ENCODE measurements at places on chromosomes 3 and 15. TPM values are rescaled to one million over a fixed set of nuclear protein-coding genes. Genes with fewer than 3 reads are reported as not detected.
A peak's percentile ranks its signal among the peaks of the same experiment; 100 is the strongest.

CLDN16 gene
- not detected for total RNA-seq

DNA sequence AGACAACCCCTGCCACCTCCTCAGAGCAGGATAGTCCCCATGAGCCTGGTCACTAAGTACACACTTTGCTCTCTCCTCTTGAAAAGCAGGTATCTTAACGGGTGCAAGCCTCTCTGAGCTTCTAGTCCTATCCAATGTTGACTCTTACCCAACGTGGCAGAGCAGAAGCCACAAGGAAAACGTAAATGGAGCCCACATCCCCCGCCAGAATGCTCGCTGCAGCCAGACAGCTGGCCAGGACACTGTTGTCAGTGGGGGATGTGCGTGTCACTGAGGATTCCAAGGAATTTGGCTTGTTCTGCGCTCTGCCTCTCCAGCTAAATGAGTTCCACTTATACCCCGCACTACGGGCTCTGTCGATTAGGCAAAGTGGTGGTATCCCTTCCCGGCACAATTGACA, 67.8 kb upstream of the IGF1R start:
- no peak for DNase-seq

GRCh38 chr3:143581972-143582722, 266.1 kb downstream of the SLC9A9 start:
- no peak for DNase-seq

PLOD2 gene
- total RNA-seq: 8.1 TPM

DNA sequence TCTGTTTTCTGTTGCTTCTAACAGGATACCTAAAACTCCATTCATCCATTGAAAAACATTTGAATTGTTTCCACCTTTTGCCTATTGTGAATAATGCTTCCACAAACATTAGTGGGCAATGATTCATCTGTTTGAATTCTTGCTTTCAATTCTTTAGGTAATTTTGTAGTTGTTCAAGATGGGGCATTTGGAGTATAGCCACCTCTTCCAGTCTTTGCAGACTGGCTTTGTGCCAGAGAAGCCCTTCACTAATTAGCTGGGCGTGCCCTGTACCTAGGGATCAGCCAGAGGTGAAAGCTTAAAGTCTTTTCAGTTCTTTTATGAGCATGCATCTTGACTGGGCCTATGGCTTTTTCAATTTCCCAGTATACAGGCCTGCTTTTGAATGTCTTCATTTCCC, 10.9 kb downstream of the RTP1 start:
- no peak for DNase-seq

DNA sequence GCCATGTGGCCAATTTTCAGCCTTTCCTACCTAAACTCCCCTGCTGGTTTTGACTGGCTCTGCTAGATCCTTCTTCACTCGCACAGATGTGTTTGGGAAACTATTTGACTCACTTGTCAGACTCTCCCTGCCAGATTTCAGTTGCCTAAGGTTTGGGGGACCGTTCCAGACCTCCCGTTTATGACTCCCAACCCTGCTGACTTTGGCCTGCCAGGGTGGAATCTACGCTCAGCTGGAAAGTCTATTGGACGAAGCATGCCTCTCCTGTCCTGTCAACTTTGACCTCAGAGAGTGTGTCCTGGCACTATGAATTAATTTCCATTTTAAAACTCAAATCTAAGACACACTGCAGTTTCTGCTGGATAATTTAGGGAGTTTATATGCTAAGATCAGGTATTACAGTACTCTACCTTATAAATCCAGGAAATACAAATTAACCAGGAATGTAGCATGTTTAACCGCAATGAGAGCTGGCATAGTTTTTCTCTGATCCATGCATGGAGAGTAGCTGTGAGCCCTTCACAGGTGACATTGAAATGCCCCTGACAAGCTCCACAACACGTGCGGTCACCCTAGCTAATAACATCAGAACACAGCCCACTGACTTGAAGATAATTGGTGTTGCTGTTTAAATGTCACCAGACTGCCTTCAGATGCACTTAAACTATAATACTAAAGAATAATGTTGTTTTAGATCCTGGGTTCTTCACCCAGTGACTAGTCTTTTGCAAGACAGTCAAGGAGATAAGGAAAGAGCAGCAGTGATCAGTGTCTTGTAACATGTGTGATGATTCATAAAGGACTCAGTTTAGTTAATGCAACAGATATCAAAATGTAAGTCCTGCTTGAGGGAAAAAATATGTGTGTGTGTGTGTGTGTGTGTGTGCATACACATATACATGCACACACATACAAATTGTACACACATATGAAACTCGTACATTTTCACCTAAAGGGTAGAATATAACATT, 223.0 kb upstream of the MCTP2 start:
- no peak for DNase-seq

PPP4R2 gene
- total RNA-seq: 11.6 TPM

GREM1 gene
- total RNA-seq: under 0.01 TPM

DNA sequence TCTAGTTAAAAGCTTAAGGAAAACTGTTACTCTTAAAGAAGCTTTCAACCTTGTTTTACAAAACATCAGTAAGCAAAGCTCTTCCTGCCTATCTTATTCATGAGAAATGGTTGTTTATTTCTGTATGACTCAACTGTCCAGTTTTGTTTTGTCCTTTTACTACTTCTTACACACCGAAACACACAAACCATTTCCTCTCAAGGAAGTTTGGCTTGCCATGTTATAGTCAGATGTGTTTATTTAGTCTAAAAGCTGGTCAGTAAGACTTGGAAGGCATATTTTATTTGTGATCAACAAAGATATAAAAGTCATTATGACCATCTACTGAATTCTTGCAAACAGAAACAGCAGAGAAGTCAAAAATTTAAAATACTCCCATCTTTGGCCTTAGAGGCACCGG, 53.2 kb upstream of the RBSN start:
- no peak for DNase-seq

CCR8 gene
- not detected for total RNA-seq

GLDN gene
- under 0.01 TPM for total RNA-seq

GRCh38 chr3:197959500-197959890, 522 bp upstream of the LMLN start:
- DNase-seq: no peak

DNA sequence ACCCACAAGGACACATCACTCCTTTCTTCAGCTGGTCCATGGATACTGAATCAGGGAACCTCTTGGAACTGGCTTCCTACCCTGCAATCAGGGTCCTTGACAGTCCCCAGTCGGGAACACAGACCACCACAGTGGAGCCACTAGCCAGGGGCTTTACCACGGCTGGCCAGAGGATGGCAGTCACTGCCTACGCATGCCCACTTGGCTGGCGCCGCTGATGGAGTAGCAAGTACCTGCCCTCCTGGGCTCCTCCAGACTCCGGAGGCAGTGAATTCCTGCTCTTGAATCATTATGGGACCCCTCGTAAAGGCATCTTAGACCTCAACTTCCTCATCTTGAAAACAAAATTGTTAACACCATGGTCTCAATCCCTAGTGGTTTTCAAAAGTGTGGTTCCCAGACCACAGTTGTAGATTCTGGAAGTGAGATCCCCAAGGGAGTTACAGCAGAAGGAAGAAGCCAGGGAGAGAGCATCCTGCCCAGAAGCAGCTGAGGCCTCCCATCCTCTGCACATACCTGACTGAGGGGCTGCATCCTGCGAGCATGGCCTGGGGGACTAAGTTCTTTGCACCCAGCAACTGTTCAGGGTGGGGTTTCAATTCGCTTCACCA, 9.1 kb upstream of the SKIC8 start:
- peak; percentile 61 for DNase-seq

GRCh38 chr3:4416427-4416945, 50.6 kb downstream of the SUMF1 start:
- no peak for DNase-seq

CPNE9 gene
- 0.81 TPM for total RNA-seq

DNA sequence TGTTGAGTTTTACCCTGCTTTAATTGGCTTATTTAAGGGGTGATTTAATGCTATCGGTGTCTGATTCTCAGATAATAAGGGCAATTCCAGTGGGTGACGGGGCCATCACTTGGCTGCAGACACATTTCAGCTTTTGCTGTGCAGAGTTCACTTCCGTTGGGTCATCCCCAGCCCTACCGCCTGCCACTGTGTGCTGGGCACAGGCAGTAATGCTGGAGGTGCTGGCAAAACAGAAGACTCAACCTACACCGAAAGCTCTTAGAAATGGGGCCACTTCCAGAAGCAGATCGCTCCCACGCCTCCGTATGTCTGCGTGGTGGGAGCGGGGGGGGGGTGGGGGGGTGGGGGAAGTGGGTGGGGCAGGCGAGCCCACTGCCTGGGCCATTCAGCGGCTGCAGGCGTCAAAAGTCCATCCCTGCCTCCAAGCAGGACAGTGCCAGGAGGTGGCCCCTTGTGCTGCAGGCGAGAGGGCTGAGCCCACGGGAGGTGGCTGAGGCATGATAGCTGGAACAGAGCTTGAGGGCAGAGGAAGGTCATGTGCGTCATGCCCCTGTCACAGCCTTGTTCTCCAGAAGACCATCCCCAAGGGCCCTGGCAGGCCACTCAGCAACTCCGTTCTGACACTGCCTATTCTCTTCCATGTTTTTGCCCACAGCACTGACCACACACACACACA, 128.3 kb downstream of the ATP10A start:
- no peak for DNase-seq

ARF4 gene
- 23.7 TPM for total RNA-seq

- DNase-seq: no peak
These were observed 213.8 kb downstream of the RPLP1 start for GRCh38 chr15:69666441-69666882.

LRRC15 gene
- total RNA-seq: not detected

DNA sequence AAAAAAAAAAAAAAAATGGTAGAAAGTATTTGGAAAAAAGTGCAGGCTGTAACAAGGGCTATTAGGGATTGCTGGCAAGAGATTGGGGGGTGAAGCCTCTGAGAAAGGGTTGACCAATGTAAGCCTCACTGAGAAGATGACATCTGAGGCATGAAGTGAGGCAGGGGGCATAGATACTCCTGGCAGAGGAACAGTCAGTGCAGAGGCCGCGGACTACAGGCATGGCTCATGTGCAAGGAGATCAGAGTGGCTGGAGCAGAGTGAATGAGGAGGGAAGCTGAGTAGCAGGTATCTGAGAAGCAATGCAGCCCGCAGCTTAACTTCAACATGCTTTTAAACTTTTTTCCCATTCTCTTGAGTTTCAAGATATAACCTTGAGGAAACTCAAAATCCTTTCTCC, 5.4 kb downstream of the FBXL22 start:
- DNase-seq: no peak

CP gene
- total RNA-seq: 10.2 TPM
